ENCODE measurements at places on chromosomes 16 and 17. TPM values are rescaled to one million over a fixed set of nuclear protein-coding genes. Genes with fewer than 3 reads are reported as not detected.

GRCh38 chr17:42475835-42476234 lies 17.2 kb downstream of the ATP6V0A1 start:
- DNase-seq, result no peak

DNA sequence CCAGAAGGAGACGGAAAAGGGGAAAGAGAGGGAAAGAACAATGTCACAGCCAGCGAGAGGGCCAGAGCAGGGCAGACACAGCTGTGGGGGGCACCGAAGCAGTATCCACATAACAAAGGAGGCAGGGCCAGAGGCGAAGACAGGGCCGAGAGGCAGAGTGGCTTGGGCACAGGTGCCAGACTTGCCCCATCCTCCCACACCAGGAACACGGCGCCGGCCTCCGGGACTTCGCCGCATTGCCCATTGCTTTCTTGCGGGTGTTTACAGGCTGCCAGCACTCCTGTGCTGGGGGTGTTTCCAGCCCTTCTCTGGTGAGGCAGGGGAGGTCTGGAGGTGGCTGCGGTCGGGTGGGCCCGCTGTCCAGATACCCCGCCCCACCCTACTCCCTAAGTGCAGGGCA lies 78.0 kb downstream of the ENGASE start:
- no peak for DNase-seq

DNA sequence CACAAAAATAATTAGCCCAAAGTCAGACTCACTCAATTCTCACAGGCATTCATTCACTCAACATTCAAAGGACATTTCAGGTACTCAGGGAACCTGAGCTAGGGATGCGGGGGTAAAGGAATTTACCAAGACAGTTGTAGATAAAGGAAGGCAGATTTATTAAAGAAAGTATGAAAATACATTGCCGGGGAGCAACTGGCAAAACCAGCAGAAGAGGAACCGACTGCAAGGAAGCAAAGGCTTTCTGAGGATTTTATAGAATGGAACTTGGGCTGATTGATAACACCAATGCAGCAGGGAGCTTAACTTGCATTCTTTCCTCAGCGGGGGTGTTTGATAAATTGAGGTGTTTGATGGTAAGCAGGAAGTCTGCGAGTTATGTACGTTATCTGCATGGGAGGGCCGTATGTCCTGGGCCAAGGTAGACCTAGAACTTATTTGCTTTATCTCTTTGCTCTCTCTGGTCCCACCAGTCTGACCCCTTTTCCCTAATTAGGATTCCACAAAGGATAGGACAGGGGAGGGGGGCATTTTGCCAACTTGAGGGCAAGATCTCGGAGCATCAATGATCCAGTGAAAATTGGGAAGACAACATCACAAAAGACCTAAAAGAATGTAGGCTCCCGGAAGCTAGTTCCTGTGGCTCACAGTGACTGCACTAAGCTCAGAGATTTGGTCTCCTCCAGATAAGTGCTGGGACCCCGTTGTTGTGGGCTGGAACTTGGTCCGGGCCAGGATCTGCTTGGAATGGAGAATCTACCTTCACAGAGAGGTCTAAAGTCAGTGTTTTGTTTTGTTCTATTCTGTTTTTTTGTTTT lies 5.8 kb upstream of the MT3 start:
- no peak for DNase-seq

DNA sequence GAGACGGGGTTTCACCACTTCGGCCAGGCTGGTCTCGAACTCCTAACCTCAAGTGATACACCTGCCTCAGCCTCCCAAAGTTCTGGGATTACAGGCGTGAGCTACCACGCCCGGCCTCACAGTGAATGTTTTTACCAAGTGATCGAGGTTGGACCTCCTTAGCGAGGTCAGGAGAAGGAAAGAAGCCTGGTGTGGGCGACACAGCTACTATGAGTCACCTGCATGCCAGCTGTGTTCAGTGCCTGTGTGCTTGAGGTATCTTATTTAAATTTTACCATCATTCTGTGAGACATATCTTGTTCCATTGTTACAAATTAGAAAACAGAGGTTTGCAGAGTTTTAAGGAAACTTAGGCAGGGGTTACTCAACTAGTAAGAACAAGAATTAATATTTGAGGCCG lies 174.8 kb upstream of the DYNLRB2 start:
- no peak for DNase-seq

DNA sequence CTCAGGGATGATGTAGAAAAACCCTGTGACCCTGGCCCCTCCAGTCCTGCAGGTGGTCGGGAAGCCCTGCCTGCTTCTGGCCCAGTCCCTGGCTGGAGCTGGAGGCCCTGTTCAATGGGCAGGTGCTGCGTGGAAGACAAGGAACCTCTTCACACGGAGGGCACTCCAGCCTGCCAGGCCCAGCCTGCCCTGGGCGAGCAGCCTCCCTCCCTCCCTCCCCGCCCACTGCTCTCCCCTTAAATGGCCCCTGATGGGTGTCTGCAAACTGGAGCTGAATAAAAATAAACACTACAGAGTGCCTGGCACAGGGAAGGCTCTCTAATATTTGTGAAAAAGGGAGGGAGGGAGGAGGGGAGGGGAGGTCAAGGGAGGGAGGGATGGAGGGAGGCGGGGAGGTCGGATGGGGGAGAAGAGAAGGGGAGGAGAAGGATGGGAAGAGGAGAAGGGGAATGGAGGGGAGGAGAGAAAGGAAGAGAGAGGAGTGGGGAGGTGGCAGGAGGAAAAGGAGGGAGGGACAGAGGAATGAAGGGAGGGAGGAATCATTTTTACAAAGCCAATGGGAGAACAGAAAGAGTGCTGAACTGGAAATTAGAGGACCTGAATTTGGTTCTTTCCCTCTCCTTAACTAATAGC lies 222.8 kb upstream of the TNRC6C start:
- peak; percentile 67 for DNase-seq

DNA sequence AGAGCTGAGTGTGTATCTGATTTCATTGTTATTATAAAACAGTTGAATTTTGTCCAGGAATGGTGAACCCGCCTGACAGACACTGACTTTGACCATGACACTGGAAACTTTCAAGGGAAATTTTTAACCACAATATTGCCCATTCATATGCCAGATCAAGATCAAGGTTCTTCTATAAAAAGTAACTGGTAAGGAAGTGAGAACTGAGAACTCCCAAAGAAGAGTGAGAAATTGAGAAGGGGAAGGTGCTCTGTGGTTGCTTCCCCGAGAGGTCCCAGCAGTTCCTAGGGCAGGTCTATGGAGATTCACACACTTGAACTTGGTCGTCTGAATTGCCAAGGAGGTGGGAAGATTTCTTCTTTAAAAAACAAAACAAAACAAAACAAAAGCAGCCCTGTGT lies 27.3 kb downstream of the SLC6A4 start:
- no peak for DNase-seq

GRCh38 chr16:4002121-4002520 lies 114.1 kb downstream of the ADCY9 start:
- DNase-seq, result no peak

DNA sequence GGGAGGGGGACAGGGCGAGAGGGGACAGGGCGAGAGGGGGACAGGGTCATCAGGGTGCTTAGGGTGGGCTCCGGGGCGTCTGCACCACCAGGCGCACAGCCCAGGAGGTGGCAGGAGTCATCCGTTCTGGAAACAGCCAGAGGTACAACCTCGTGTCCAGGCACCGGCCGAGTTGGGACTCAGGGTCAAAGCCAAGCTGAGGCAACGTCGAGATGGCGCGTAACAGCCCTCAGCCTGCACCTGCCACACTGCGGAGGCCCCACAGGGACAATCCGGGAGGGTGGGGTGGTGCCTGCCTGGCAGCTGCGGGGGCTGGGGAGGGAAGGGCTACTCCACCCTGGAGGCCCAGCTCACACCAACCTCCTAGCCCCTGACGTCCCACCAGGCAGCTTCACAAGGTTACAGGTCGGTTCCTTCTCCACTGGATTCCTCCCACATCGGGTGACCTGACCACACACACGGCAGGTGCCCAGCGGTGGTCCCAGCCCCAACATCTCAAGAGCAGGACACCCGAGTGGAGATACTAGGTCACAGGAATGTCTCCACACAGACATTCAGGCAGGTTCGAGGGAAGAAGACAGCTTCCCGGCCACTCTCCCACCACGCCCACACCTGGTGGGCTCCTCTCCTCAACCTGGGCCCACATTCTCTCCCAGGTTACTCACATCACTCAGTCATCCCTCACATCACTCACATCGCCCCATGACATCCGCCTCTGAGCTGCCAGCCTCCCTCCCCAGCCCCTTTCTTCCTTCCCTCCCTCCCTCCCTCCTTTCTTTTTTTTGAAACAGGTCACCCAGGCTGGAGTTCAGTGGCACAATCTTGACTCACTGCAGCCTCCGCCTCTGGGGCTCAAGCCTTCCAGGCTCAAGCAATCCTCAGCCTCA lies 47.3 kb downstream of the RPH3AL start:
- DNase-seq, result no peak

- peak; percentile 83 for DNase-seq
These were observed 24.0 kb downstream of the LIMD2 start for GRCh38 chr17:63675607-63676546.

GRCh38 chr16:30728899-30729672 lies 19.1 kb upstream of the PHKG2 start:
- DNase-seq, result no peak

- no peak for DNase-seq
These were observed 11.9 kb downstream of the TMEM94 start for GRCh38 chr17:75468291-75468754.

DNA sequence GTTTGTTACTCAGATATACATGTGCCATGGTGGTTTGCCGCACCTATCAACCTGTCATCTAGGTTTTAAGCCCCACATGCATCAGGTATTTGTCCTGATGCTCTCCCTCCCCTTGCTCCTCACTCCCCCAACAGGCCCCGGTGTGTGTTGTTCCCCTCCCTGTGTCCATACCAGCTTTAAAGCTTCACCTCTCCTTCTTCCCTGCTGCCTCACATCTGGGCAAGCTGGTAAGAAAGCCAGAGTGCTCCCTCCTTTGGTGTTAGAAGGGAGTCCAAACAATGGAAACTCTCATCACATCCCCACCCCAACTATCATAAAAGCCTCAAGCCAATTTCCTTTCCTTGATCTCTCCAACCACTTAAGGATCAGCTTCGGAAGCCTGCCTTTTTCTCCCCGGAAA lies 1115.6 kb upstream of the GOT2 start:
- DNase-seq, result no peak

- peak; percentile 25 for DNase-seq
These were observed 7.9 kb downstream of the CLUAP1 start for GRCh38 chr16:3508736-3509135.

DNA sequence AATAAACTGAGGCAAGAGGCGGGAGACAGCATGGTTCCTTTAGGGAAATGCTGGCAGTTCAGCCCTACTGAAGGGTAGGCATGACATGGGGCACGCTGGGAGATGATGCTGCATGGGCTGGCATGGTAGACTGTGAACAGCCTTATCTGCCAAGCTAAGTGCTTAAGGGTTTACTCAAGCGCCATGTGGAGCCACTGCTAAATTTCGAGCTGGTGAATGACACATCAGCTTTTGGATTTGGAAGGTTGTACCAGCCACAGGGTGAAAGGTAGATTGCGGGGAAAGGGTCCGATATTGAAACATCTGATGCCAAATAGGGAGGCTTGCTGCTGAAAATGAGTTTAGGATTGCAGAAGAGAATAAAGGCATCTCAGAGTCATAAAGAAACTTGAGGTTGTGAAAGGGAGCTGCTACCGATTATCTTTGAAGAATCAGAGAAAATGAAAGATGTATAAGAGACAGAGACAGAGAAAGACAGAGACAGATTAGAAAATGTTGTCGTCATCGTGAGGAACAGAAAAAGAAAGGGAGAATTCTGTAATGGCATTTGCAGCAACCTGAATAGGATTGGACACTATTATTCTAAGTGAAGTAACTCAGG lies 16.3 kb downstream of the PIK3R5 start:
- DNase-seq, result no peak

GRCh38 chr16:46826631-46827030 lies 4.3 kb downstream of the C16orf87 start:
- no peak for DNase-seq

GRCh38 chr16:2783581-2784357 lies 3.6 kb downstream of the PRSS33 start:
- DNase-seq, result peak; percentile 51

GRCh38 chr17:36198831-36199465 lies 2.4 kb upstream of the CCL3L1 start:
- no peak for DNase-seq

DNA sequence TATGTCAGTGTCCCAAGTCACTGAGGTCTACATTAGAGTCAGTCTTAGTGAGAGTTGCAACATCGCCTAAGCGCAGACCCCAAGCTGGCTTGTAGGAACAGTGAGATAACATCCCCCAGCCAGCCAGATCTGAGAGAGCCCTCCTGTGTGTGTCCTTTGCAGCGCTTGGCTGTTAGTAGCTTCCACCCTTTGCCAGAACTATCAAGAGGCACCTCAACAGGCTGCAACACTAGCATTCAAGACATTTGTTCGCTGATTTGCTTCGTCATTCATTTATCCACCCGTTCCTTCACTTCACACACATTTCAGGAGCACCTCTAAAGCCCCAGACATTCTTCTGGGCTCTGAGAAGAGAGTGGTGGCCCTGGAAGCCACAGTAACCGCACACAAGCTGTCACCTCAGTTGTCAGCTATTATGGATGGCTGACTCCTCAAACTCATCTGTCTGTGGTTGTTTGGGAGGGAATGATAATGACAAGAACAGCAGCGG lies 289.6 kb downstream of the WWOX start:
- no peak for DNase-seq

DNA sequence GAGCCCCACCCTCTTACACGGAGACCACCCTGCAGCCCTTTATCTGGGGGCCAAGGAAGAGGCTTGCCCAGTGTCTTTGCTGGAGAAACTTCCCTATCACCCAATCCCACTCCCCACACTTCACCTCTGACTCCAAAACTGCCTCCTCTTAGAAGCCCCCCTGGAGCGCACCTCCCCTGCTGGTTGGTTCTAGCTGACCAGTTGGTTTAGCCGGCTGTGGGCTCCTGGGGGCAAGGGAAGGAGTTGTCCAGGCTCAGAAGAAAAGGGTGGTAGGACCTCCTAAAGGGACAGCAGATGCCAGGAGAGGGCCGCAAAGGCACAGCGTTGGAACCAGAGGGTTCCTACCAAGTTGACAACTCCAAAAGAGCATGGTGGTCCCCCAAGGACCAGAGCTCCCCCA lies 2.0 kb downstream of the BCAR1 start:
- no peak for DNase-seq

GRCh38 chr17:31369266-31369665 lies 22.2 kb upstream of the RAB11FIP4 start:
- no peak for DNase-seq

Gene CA5A
- not detected for total RNA-seq

Gene DNAI2
- not detected for total RNA-seq

Gene PRSS53
- total RNA-seq, result 3.1 TPM

Gene MT4
- not detected for total RNA-seq

Gene HSPB9
- total RNA-seq, result not detected

Gene HAP1
- 0.09 TPM for total RNA-seq

Gene KRT222
- total RNA-seq, result 8.2 TPM

Gene KRT32
- total RNA-seq, result 0.67 TPM

Gene NOTUM
- total RNA-seq, result not detected

Measured in sciatic nerve (tissue), 2 donors.